ENCODE measurements at places on chromosomes 2 and 18.

DNA sequence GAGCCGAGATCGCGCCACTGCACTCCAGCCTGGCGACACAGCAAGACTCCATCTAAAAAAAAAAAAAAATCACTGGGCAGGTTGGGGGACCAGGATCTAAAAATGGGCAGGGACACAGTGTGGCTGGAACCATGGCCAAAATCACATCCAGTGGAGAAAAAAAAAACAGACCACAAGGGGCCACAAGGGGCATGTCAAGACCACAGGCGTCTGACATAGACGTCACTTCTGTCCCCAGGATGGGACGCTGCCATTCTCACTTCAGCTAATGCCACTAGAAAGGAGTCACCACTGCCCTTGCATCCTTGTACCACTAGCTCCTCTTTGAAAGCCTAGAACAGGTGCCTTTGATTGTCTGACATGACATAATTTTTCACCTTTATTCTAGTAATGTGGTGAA lies 2.5 kb upstream of the POMC start:
- DNase-seq: no peak

GRCh38 chr2:75432761-75433361 lies 127.9 kb downstream of the EVA1A start:
- no peak for DNase-seq

DNA sequence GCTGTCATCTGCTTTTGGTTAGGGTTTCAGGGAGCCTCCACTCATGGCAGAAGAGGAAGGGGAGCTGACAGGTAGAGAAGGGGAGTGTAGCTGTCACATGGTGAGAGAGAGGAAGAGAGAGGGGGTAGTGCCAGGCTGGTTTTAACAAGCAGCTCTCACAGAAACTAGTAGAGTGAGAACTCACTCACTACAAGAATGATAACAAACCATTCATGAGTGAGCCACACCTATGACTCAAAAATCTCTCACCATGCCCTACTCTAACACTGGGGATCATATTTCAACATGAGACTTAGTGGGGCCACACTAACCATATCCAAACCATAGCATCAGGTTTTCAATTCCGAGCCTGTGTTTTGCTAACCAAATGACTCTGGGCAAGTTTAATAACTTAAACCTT lies 274.9 kb upstream of the VWC2L start:
- no peak for DNase-seq

GRCh38 chr2:138819964-138820363 lies 39.8 kb upstream of the NXPH2 start:
- DNase-seq: no peak

GRCh38 chr18:25805323-25805722 lies 285.1 kb downstream of the SS18 start:
- no peak for DNase-seq

DNA sequence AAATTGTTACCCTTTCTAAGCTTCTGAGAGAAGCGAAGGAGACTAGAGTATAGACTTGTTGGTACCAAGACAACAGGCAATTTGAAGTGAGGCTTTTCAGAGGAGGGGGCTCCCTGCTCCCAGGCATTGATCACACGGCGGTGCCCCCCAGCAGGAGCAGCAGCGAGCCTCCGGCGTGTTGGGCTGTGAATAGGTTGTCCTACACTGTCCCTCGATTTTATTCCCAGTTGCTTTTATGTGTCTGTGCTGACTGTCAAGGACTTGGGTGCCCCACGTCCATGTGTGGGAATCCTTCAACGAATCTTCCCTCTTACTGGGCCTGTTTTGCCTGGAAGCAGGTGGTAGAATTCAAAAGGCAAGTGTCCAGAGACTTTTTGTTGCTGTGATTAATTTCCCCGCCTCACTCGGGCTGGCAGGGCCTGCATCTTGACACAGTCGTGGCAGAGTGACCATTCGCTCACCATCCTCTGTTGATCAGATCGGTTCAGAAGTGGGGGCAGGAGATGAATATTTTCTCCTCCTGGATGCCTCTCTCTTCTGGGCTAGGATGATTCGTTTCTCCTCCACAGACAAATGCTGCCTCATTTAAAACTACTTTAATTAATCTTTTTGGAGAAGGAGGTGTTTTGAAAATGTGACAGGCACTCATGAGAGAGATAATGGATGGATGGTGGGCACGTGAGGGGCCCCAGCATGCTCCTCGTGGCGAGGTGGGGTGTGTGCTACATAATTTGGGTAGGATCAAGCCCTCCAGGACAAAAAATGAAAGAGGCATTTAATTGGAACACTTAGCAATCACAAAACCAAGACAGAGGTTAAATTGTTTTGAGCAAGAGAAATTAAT lies 77.6 kb downstream of the SMIM21 start:
- no peak for DNase-seq

- DNase-seq: peak; percentile 63
Observed at GRCh38 chr2:96522304-96523203, 14.0 kb upstream of the ARID5A start.

- no peak for DNase-seq
Observed at GRCh38 chr18:76619621-76620315, 124.7 kb upstream of the ZNF516 start.

DNA sequence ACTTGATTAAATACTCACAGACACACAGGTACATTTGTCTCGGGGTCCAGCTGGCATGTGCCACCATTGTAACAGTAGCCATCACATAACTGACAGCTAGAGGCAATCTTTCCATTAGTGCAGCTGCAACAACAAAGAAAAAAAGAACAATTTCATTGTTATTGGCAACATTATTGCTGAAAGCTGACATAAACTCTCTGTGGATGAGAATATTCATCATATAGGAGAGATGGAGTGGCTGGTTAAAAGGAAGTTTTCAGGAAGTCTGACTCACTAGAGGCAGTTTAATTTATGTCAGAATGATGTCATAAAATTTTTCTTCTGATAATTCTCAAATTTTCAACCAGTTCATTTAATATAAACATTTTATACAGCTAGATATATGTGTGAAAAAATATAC lies 1490.0 kb upstream of the NXPH2 start:
- DNase-seq: no peak

DNA sequence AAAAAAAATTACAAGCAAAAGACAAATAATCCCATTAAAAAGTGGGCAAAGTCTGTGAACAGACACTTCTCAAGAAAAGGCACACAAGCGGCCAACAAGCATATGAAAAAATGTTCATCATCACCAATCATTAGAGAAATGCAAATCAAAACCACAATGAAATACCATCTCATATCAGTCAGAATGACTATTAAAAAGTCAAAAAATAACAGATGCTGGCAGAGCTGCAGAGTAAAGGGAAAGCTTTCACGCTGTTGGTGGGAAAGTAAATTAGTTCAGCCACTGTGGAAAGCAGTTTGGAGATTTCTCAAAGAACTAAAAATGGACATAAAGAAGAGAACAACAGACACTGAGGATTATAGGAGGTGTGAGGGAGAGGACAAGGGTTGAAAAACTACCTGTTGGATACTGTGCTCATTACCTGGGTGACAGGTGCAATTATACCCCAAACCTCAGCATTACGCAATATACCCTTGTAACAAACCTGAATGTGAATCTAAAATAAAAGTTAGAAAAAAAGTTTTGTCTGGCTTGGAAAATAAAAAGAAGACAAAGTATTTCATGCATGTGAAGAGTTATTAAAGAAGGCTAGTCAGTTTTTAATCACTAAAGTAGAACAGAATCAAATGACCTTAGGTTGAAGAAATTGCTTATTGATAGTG lies 8.7 kb upstream of the ACSL3 start:
- no peak for DNase-seq

DNA sequence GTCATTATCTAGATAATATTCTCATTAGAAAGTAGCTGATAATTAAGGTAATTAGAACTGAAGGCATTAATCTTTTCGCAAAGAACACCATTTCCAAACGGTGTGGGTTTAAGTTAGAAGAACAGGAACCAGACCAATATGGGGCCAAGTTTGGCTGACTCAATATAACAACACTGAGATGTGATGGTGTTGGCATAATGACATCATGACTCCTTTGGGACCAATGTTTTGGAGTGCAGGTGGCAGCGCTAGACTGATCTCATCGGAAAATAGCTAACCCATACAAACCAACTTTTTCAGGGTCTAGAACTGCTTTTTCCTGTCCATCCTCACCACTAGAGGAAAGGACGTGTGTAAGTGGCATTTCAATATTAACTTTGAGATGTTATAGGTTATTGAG lies 1171.7 kb upstream of the ZEB2 start:
- DNase-seq: no peak

GRCh38 chr18:36652503-36652902 lies 176.3 kb downstream of the TPGS2 start:
- no peak for DNase-seq

- DNase-seq: peak; percentile 36
Observed at GRCh38 chr2:62478093-62478580, 27.9 kb downstream of the TMEM17 start.

DNA sequence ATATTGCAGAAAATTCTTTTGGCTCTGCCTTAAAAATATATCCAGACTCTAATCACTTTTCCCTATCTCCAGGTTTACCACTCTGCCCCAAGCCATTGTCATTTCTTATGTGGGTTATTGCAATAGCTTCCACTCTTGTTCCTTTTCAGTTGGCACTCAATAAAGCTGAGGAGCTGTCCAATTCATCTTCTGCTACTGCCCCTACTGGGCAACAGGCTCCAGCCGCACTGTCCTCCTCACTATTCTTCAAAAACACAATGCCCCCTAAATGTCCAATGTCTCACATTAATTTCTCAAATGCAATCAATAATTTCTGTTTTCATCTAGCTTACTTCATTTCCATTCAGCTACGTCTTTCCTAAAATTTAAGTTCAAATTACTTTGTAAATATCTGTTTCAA lies 1262.5 kb upstream of the CDH2 start:
- no peak for DNase-seq

DNA sequence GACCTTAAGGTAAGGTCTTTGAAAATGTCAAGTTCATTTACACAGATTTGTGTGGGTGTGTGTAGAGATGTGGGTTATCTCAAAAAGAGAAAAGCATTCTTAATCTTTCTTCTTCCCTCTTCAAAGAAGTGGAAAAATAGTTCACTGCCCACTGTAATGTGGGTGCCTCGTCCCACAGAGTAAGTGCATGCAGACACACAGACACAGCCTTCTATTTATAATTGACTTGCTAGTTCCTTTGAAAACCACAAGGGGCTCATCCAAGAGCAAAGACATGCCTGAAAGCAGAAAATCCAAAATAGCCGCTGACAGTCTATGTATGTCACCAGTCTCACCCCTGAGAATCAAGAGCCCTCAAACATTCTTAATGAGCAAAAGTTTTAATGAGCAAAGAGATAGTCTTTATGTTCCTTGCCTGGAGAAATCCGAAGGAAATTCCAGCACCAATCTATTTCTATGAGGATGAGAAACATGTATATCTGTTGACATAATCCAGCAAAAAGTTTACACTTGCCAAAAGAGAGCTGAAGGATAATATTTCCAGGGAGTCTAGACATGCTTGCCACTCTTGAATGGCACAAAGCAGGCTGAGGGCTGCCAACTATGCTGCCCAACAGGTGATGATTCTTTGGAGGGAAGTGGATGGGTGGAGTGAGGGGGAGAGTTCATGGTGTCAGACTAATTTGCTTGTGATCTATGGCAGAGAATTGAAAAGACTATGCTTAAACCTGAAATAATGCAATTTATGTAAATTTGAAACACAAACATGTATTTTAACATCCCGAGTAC lies 93.9 kb downstream of the ACVR1 start:
- peak; percentile 28 for DNase-seq

- DNase-seq: no peak
Observed at GRCh38 chr2:171813126-171813525, 80.9 kb downstream of the SLC25A12 start.

DNA sequence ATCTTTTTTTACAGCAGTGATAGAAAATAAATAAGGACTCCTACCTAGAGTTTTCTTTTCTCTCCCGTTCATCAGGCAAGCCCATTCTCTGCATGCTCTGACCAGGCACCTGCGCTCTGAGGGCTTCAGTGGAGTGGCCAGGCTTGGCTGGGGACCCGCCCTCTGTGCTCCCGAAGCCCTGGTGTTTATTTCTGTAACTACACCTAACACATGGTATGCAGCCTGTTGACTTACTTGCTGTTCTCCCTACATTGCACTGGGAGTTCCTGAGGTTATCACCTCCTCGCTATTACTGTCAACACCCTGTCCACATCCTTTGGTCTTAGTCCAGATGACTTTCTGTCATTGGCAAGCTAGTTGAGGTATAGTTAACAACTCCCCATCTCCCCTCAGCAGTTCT lies 317.7 kb downstream of the LPIN1 start:
- DNase-seq: no peak

GRCh38 chr2:11097854-11098387 lies 57.3 kb upstream of the SLC66A3 start:
- DNase-seq: no peak

- DNase-seq: peak; percentile 83
Observed at GRCh38 chr2:26561918-26562810, 79.0 kb downstream of the CIB4 start.

- DNase-seq: peak; percentile 18
Observed at GRCh38 chr2:106057206-106057605, 136.9 kb downstream of the UXS1 start.

DNA sequence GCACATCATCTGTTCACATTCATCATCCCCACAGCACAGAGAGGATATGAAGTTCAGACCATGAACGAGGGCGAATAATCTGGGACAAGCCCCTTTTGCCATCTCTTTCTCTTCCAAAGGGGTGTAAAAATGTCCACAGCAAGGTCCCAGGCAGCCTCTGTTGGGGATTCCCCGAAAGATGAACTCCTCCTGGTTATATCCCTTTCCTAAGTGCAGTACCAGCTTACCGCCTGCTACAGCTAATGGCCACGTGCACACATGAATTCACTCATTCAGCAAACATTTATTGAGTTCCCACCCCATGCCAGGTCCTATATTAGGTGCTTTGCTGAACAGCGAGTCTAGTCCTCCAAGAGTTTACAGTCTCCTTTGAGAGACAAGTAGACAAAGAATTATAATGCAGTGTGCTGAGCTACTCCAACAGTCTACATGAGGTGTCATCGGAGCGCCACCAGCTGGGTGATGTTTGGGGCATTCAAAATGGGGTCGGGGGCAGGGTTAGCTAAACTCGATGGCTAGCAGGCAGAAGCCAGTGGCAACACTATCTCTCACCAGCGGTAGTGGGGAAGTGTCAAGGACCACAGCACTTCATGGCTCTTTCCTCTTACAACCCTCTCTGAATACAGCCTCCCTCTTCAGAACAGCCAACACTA lies 228.9 kb downstream of the TMEM163 start:
- no peak for DNase-seq

- DNase-seq: no peak
Observed at GRCh38 chr2:131400849-131401248, 36.9 kb upstream of the RAB6D start.
